ENCODE measurements at places on chromosomes 5 and 9. TPM values are rescaled to one million over a fixed set of nuclear protein-coding genes. Genes with fewer than 3 reads are reported as not detected.

The ANKDD1B gene
- polyA plus RNA-seq = 0.85 TPM

The NAIF1 gene
- polyA plus RNA-seq = 8.7 TPM

The AFAP1L1 gene
- polyA plus RNA-seq = 1.8 TPM

The C5orf58 gene
- not detected for polyA plus RNA-seq

The SLC36A3 gene
- polyA plus RNA-seq = not detected

The SMIM33 gene
- 0.46 TPM for polyA plus RNA-seq

The ZNF883 gene
- polyA plus RNA-seq = 0.93 TPM

The MYOZ3 gene
- polyA plus RNA-seq = 0.23 TPM

The ADAMTS12 gene
- polyA plus RNA-seq = 1.2 TPM

The LRRC70 gene
- 0.68 TPM for polyA plus RNA-seq

The EPB41L4B gene
- polyA plus RNA-seq = 44.3 TPM

Measured in stomach (tissue), 19 donors.